Colonic mucosa (tissue), 4 donors: ENCODE measurements at places on chromosomes 3 and 15. TPM values are rescaled to one million over a fixed set of nuclear protein-coding genes. Genes with fewer than 3 reads are reported as not detected.

DNA sequence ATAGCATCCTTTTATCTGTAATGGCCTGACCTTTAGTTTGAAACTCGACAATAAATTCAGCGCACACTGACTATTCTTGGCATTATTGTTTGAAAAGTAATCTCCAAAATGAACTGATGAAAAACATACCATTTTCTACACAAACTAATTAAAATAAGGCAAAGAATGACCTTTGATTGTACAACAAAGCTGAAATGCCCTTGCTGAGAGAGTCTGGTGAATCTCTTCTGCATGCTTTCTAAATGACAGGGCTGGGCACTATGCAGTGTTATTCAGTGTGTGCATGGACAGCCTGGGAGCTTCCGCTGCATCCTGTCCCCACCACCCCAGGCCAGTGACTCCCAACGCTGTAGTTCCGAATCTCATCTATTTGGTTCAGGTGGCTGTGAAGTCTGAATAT lies 530.8 kb downstream of the FOXP1 start:
- DNase-seq = no peak

- no peak for DNase-seq
Measured at GRCh38 chr3:98589331-98590036, 3.9 kb downstream of the CPOX start.

The IMPG2 gene
- total RNA-seq = 0.08 TPM

The FAM81A gene
- 18.8 TPM for total RNA-seq

The MED12L gene
- 1.3 TPM for total RNA-seq

The KLHL6 gene
- 2.0 TPM for total RNA-seq
